ENCODE measurements at places on chromosomes 12 and 14.

DNA sequence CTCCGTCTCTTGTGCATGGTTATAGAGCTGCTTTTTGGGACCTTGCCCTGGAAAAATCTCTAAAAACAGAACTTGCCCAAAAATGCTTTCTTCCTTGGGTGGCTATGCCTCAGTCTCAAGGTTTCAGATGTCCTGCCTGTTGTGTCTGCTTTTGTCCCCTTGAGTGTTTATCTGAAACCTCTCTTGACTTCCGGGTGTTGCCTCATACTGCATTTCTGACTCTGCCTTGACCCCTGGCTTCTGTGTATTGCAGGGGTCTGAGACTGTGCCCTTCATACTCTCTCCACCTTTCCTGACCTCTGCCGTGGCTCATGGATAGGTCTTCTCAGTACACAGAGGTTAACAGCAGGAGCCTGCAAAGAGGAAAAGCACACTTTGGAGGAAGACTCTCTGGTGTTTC, 124.8 kb upstream of the NTF3 start:
- H3K36me3 ChIP-seq = no peaks in the 10 kb centered on the region
- DNase-seq = no peak
- H3K27ac ChIP-seq = no peak overlapping the region
- H3K27me3 ChIP-seq = peaks cover 14% of the 10 kb centered on the region
- H3K4me3 ChIP-seq = no peak overlapping the region
- H3K4me1 ChIP-seq = no peaks in the 10 kb centered on the region

DNA sequence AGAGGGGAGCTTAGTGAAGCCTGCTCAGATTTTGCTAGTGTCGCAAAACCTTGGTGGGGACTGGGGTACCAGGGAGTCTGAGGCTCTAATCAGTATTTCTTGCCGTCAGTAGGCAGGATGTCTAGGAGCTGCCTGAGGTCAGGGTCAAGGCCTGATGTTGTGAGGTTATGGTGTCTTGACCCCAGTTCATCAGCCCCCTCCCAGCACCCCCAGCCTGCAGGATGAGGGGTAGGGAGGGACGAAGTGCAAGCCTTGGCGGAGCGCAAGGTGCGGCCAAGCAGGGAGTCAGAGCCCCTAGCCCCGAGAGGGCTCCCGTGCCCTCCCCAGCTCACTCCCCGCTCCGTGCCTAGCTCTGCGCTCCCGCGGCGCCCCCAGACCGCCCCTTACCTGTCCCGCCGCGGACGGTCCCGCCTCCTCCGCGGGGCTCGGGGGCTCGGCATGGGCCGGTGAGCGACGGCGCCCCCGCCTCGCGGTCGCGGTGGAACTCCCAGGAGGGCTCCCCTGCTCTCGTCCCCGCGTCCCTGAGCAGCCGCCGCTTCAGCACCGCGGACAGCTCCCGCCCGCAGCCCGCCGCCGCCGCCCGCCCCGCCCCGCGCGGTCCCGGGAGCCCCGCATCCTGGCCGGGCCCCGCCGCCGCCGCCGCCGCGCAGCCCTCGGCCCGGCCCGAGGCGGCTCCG, 347 bp downstream of the SYNDIG1L start:
- H3K4me1 ChIP-seq = peaks cover 6% of the 10 kb centered on the region
- H3K36me3 ChIP-seq = peaks cover 15% of the 10 kb centered on the region
- peaks cover 27% of the 10 kb centered on the region for H3K27me3 ChIP-seq
- no peak overlapping the region for H3K27ac ChIP-seq

DNA sequence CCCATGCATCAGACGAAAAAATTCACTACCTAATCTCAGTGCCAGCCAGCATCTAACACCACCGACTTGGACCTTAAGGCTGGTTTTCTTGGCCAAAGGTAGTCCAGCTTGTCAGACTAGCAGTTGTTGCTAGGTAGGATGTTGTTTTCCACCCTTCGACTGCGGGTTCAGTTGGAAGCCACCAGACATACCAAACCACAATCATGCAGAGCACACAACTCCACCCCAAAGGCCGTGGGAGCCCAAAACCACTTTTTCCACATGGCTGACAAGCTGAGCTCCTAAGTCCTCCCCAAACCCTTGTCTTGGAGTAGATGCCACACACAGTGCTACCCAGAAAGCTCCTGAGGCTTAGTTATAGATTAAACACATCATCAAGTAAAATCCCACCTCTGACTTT, 46.8 kb downstream of the LRIG3 start:
- no peak for DNase-seq
- H3K4me3 ChIP-seq = no peak overlapping the region
- H3K27me3 ChIP-seq = no peaks in the 10 kb centered on the region
- H3K27ac ChIP-seq = no peak overlapping the region

GRCh38 chr14:50734950-50735695, 67.0 kb upstream of the SAV1 start:
- peaks cover 20% of the 10 kb centered on the region for H3K36me3 ChIP-seq
- no peaks in the 10 kb centered on the region for H3K4me1 ChIP-seq
- H3K27ac ChIP-seq = peak overlapping the region; percentile 22

- no peak overlapping the region for H3K4me3 ChIP-seq
- no peaks in the 10 kb centered on the region for H3K36me3 ChIP-seq
- H3K4me1 ChIP-seq = no peaks in the 10 kb centered on the region
- H3K27me3 ChIP-seq = no peaks in the 10 kb centered on the region
- no peak overlapping the region for H3K27ac ChIP-seq
- DNase-seq = no peak
Measured at GRCh38 chr12:84585776-84586395, 326.7 kb downstream of the SLC6A15 start.

DNA sequence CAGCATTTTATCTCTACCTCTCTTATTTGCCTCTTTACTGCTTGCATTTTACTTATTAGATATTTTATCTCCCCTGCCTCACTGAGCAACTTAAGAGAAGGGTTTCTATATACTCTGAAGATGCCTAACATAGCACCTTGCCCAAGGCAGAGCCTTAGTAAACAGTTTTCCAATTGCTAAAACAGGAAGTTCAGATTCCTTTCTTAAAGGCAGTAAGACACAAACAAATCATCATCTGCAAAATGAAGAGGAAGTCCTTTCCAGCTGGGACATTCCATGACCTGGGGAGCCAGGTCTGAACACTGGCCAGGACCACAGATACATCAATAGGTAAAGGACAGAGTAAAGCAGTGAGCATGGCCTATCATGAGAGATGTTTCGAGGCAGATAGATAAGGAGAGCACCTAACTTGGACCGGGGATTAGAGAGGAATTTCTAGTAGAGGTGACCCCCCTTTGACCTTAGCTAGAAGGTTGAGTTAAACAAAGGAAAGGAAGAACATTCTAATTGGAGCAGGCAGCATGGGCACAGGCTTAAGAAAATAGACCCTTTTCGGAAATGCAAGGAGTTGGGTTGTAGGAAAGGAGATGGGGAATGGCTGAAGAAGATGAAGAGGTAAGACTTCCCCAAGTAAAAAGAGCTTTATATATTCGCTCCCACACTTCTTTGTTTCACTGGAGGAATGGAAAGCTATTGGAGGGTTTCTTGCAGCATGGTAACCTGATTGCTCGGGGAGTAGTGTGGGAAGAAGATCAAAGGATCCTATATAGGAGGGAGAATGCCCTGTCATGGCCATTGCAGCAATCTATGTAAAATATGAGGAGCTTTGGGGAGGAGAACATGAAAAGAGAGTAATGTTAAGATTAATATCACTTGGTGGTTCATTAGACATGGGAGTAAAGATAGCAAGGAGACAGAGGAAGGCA, 94.8 kb downstream of the PHLDA1 start:
- H3K27ac ChIP-seq = no peak overlapping the region
- H3K4me1 ChIP-seq = no peaks in the 10 kb centered on the region
- H3K27me3 ChIP-seq = peaks cover 8% of the 10 kb centered on the region
- no peak overlapping the region for H3K4me3 ChIP-seq
- peaks cover 6% of the 10 kb centered on the region for H3K36me3 ChIP-seq

All from naive B cell (primary cell).